ENCODE measurements at places on chromosomes 5 and 9.

DNA sequence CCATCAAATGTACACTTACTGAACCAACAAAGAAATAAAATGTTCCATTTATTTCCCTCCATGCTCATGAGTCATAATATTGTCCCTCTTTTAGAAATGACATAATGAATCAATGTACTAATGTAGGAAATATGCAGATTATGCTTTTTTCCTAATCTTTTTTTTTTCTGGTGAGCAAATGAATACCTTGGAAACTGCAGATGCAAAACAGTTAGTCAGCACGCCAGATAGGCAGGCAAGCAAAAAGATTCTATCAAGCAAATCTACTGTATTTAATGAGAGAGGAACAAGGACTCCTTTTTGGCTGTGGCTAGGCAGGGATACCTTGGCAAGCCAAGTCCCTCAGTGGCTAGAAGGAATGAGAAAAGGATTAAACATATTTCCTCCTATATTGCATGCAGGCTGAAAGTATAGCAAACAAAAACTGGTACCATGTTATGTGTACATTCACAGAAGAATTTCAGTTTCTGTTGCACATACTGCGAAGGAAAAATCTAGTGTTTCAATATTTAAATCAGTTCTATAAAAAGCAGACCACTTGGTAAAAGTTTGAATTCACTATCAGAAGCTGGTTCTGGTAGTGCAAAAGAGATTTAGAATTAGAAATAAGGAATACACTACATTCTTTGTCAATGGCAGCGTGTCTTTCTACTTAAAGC, 605.4 kb downstream of the TLE1 start:
- DNase-seq = no peak

DNA sequence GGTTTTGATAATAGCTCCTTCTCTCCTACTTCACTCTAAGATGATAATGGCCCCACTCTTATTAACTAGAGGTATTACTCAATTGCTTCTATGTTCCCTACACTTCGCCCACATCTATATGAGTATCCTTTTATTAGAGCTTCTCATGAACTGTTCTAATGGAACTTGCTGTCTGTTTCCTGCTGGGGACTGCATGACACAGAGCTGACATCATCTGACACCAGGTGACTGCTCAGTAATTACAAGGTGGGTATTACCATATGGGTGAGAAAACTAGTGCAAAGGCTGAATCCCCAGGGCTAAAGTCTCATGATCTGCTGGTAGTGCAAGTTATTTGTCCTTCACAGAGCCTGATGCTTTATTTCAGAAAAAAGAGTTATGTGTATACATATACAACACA, 146.2 kb upstream of the PLCXD3 start:
- DNase-seq = no peak

GRCh38 chr9:127897193-127897692, 2.2 kb downstream of the ST6GALNAC6 start:
- DNase-seq = no peak

DNA sequence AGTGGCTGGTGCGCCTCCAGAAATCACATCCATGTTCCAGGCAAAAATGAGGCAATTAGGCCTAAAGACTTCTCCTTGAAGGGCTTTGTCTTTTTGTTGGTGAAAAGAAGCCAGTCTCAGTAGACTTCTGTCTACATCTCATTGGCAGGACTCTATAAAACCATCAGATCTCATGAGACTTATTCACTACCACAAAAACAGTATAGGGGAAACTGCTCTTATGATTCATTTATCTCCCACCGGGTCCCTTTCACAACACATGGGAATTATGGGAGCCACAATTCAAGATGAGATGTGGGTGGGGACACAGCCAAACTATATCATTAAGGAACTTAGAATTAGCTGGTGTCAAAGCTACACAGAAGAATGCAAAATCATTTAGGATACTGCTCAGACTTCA, 77.7 kb upstream of the SNX2 start:
- DNase-seq = no peak

- DNase-seq = no peak
These were observed 1.5 kb downstream of the JAKMIP2 start for GRCh38 chr5:147780924-147781573.

- no peak for DNase-seq
These were observed 184.3 kb downstream of the DAB2IP start for GRCh38 chr9:121835587-121836365.

DNA sequence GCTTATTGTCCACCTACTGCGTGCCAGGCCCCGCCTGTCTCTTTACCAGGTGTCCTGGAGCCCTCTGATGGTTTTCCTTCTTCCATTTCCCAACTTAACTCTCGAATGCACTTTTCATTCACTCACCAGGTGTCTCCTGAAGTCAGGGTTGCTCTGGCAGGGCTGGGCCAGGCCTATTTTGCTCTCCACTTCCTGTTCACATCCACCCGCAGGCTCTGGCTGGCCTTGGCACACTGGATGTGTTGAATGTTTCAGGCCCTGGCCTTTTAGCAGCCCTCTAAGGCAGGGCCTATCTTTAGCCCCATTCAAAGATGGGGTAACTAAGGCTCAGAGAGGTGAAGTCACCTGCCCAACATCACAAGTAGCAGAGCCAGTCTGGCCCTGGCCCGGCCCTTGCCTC, 16.4 kb downstream of the LRRC8A start:
- no peak for DNase-seq

GRCh38 chr9:134723037-134723436, 81.4 kb downstream of the COL5A1 start:
- DNase-seq = no peak

- DNase-seq = no peak
These were observed 373.7 kb downstream of the TLE4 start for GRCh38 chr9:79945495-79945894.

DNA sequence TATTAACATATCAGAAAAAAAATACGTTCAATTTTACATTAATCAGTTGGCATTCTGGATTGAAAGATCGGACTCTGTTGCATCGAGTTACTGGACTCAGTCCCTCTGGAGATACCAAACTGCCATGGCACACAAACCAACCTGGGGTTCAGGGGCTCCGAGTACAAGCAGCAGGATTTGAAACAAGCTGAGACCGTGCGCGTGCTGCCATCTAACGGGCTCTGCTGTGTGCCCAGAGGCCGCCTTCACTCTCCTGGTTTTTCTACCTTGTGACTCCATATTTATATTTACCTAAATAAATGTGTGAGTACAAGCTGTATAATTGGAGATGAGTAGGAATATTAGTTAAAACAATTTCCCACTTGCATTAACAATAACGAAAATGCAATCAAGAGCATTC, 48.2 kb downstream of the ANXA1 start:
- no peak for DNase-seq

DNA sequence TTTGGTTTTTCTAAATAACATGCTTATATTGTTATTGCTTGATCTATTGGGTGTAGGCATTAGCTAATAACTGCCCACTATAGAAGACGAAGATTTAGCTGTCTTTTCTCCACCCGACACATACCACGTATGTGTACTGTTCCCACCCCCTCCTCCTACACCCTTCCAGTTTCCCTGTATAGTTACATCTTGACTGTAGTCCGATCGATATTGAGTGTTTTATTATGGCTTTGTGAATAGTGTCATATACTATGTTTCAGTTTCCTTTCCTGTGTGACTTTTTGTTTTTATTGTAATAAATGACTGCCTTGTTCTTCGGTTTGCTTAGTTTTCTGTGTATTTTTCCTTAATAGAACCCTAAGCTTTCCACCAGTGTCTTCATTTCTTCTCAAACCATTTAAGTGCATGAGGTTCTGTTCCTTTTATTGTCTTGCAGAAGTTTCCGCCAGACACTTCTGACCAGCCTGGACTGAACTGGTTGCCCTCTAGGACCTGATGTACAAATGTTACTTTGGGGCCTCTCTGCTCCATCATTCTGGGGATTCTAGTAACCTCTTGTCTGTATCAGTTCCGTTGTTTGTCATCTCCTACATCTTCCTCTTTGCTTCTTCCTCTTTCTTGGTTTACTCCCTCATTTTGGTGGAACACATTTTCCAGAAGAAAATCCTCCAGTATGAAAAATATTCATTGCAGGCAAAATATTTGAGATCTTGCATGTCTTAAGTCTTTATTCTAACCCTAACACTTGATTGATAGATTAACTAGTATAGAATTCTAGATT, 61.8 kb downstream of the PRKACG start:
- DNase-seq = no peak

DNA sequence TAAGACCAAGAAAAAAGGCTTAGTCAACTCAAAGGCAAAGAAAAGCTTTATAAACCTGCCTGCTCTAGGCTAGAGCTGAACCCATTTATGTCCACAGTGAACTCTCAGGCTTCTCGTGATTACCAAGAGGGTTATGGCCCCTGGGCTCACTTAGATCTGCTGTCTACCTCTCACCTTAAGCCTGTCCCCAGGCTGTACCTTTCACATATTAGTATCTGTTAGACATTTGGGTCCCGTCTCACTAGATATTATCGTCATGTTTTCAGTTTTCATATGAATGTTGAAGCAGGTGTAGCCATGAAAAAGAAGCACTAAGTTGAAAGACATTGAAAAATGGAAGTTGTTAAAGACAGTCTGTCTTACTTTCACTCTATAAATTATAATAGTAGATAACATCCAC, 75.2 kb upstream of the COX7C start:
- DNase-seq = no peak

DNA sequence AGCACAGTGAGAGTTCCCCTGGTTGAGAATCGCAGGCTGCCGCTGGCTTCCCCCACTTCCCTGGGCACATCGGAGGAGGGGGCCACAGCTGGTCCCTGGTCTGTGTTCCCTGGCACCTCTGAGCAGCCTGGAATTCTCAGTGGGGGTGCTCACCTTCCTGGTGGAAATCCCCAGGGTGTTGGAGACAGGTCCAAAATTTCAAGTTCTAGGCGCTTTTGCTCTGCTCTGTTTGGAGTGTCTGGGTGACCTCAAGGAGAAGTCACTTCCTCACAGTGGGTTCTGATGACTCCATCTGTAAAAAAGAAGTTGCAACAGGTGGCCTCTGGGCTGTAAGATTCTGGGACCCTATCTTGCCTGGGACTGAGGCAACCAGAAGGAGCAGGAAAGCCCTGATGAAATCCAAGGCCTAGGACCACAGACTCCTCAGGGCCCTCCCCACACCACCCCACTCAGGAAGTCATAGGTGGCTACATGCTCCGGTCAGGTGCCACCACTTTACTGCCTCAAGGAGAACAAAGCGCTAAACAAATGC, at the start of gene TRAF1:
TSS of gene TRAF1 (minus strand) at position 400 of the 532 bp plus-strand sequence. CDS start 721 bp downstream, outside the sequence.
- DNase-seq = no peak

- no peak for DNase-seq
These were observed 44.6 kb downstream of the FOCAD start for GRCh38 chr9:20728493-20729220.

GRCh38 chr5:39638813-39639212, 214.0 kb upstream of the DAB2 start:
- no peak for DNase-seq

DNA sequence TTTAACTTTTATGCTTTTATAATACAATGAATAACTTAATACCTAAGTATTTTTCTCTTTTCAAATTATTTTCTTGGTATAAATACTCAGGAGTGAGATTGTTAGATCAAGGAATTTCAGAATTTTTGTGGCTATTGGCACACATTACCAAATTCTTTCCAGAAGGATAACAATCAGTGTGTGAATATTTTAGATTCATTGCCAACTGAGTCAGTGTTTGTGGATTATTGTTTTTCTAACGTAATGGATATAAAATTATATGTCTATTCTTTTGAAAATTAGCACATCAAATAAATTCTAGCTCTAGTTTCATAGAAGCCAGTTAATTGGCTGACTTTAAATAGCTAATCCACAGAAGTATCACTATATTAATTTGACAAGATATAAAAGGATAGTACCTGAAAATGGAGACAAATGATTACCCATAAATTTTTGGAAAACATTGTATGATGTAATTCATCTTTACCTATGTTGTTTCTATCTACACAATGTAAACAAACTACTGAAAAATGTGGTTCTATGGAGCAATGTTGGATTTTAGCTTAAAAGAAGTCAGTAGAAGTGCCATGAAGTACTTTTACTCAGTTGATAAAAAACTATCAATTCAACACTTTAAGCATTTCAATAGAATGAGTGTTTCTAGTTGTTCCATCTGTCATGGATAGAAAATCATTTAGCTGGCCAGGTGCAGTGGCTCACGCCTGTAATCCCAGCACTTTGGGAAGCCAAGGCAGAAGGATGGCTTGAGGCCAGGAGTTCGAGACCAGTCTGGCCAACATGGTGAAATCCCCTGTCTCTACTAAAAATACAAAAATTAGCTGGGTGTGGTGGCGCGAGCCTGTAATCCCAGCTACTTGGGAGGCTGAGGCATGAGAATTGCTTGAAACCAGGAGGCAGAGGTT, 185.1 kb downstream of the ADAMTSL1 start:
- no peak for DNase-seq

- DNase-seq = no peak
These were observed 60.4 kb downstream of the PSAT1 start for GRCh38 chr9:78357165-78357873.

DNA sequence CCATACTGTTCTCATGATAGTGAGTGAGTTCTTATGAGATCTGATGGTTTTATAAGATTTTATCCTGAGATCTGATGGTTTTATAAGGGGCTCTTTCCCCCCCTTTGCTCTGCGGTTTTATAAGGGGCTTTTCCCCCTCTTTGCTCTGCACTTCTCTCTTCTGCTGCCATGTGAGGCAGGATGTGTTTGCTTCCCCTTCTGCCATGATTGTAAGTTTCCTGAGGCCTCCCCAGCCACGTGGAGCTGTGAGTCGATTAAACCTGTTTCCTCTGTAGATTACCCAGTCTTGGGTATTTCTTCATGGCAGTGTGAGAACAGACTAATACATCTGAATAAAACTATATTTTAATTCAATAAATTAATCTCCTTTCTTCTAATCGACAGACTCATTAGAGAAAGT, 64.9 kb upstream of the ZSWIM6 start:
- no peak for DNase-seq

DNA sequence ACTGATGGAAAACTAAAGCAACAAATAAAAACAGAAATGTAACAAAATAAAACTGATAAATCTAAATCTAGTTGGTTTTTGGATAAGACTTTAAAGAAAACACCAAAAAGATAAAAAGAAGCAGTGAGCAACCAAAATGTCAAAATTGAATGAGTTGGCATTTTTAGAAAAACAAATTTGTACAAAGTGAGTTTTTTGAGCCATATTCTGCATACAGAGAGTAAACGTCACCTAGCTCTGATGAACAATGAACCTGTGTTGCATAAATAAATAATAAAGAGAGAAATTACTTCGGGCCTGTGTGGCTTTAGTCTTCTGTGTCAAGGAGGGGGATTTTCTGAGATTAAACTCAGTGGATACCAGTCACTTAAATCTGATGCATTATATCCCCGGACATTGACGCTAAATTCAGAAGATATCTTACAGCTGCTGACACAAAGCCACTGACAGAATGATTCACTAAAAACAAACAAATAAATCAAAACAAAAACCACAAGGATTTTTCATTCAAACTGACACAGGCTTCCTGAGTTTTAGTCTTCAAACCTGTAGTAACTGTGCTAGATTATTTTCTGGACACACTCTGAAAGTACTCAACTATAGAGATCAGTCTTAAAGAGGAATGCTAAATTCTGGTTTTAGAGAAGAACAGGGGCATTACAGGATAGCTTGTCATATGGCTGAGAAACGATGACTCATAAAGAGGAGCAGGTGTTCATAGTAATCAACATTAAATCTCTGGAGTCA, 403.5 kb upstream of the ST8SIA4 start:
- no peak for DNase-seq

- no peak for DNase-seq
These were observed 146.5 kb upstream of the TLX3 start for GRCh38 chr5:171162596-171162995.

GRCh38 chr5:1067141-1068121, 44.4 kb downstream of the SLC12A7 start:
- DNase-seq = no peak

- no peak for DNase-seq
These were observed 289.9 kb upstream of the SLC30A5 start for GRCh38 chr5:68803881-68804319.

- DNase-seq = no peak
These were observed 9.8 kb downstream of the ECPAS start for GRCh38 chr9:111474385-111474784.

Measured in stimulated activated CD4-positive, alpha-beta T cell treated with anti-CD3 and anti-CD28 coated beads, Interleukin-1b, Interleukin-23, amount 100 ng/mL, for 48 hours (primary cell).